ENCODE measurements at places on chromosomes 3 and 15. TPM values are rescaled to one million over a fixed set of nuclear protein-coding genes. Genes with fewer than 3 reads are reported as not detected.

DNA sequence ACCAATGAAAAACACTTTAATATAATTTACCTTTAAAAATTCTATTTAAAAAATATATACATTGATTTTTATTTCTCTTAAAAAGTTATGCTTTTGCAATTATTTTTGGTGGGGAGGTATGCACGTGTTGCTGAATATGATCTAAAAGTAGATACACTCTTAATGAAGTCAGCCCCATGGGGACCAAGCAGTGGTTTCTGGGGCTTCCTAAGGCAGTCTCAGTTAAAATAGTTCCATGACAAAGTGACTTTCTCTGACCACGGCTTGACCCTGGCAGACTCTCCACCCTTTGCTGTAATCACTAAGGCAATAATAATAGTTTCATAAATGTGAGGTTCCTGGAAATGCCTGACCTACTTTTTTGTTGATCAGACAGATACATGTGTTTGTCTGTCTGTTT lies 50.4 kb downstream of the CCR4 start:
- no peak for DNase-seq
- no peaks in the 10 kb centered on the region for H3K27me3 ChIP-seq
- H3K4me1 ChIP-seq: no peaks in the 10 kb centered on the region

DNA sequence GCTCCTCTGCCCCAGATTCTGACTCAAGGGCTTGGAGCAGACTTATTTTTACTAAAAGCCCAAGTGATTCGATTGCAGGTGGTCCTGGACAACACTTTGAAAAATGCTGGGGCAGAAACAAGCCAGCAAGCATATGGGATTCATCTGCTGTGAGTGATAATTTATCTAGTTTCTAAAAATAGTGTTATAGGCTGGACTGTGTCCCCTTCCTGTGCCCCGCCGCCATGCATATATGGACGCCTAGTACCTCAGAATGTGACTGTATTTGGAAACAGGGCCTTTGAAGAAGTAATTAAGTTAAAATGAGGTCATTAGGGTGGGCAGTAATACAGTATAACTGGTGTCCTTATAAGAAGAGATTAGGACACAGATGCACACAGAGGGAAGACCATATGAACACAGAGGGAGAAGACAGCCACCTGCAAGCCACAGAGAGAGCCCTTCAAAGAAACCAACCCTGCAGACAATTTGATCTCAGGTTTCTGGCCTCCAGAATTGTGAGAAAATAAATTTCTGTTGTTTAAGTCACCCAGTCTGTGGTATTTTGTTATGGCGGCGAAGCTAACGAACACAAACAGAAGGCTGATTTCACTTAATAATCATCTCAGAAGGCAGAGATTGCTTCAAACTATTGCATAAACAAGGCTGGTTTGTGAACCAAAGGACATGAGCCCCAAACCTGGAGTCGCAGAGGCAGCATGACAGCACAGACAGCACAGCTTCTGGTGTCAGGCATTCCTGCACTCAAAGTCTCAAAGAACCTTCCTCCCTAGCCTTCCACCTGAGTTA lies 59.1 kb downstream of the CCNL1 start:
- DNase-seq: no peak
- H3K4me1 ChIP-seq: peaks cover 11% of the 10 kb centered on the region
- H3K36me3 ChIP-seq: no peaks in the 10 kb centered on the region
- no peak overlapping the region for H3K4me3 ChIP-seq
- no peak overlapping the region for H3K27ac ChIP-seq

DNA sequence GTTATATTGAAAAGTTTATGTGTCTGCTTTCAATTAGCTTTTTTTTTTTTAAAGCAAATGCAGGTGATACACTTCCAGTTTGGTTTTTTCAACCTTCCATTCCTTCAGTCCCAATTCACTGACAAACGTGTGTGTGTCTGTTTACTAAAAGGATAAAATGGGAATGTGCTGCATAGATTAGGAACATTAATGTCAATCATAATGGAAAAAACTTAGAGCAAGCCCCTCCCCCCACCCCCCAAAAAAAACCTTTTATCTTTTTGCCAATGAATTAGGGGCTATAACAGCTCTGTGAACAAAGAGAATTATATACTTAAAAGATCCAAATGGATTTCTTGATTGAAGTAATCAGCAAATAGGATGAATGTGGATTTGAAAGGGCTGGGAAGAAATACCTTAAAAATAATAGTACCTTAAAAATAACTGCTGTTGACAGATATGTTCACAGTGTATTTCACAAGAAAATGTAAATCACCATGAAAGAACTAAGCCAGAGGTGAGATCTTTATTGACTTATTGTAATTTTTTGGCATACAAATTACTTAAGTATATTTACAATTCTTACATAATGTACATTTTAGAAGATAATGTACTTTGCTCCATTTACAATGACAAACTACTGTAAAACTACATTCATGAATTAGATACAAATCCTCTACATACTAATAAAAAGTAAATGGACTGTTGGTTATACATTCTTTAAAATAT lies 3.5 kb upstream of the XXYLT1 start:
- no peak overlapping the region for H3K4me3 ChIP-seq
- DNase-seq: no peak
- peaks cover 17% of the 10 kb centered on the region for H3K4me1 ChIP-seq
- H3K27me3 ChIP-seq: no peaks in the 10 kb centered on the region

DNA sequence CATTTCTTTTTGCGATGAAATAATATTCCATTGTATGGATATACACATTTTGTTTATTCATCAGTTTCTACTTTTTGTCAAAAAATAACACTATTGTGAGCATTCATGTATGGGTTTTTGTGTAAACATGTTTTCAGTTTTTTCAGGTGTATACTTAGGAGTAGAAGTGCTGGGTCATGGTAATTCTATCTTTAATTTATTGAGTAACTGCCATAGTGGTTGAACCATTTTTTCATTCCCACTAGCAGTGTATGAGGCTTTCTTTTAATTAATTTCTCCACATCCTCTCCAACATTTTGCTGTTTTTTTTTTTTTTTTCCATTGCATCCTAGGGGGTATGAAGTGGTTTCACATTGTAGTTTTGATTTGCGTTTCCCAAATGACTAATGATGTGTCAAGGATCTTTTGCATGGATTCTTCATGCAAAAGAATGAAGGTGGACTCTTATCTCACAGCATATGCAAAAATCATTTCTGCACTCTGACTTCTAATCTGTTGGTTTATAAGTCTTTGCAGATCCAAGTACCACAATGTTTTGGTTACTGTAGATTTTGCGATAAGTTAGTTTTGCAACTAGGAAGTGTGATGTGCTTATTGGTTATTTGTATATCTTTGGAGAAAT lies 12.6 kb downstream of the ATP2C1 start:
- no peaks in the 10 kb centered on the region for H3K27me3 ChIP-seq
- 0 out of 2 replicates have a peak, but pooled peaks cover 8% of the 10 kb centered on the region for H3K36me3 ChIP-seq
- H3K4me3 ChIP-seq: no peak overlapping the region

GRCh38 chr3:16124636-16125035 lies 49.8 kb upstream of the GALNT15 start:
- no peak overlapping the region for H3K27ac ChIP-seq
- no peak overlapping the region for H3K4me3 ChIP-seq

DNA sequence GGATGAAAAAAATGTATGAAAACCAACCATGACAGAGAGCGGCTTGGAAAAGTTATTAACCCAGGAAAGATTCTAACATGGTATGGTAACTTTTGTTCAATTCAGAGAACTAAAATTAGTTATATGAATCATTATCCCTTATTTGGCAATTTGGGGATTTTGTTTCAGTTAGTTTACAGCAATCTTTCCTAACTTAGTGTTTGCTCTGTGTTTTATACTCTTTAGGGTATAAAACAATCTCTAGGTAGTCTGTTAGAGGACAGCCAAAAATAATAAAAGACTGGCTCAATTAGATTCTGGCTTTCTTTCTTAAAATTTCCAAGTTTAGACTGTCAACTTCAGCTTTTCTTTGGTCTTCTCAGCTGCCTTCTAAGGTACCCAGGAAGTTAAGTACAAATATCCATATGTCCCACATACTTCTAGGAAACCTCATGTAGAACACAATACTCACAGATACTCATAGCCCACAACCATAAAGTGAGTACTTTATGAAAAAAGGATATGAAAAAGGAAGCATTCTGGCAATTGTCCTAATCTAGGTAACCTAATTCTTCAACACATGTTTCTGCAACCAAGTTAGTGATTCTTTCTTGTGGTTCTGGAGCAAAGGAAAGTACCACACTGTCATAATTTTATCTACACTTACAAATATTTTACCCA lies 849.3 kb downstream of the ROBO1 start:
- no peaks in the 10 kb centered on the region for H3K4me1 ChIP-seq
- H3K36me3 ChIP-seq: no peaks in the 10 kb centered on the region
- no peaks in the 10 kb centered on the region for H3K27me3 ChIP-seq
- H3K4me3 ChIP-seq: no peak overlapping the region
- DNase-seq: no peak

C3orf49 gene
- total RNA-seq: not detected

GYG1 gene
- 16.5 TPM for total RNA-seq

Measured in PC-9 (cell line).